ENCODE measurements at places on chromosomes 3 and 15. TPM values are rescaled to one million over a fixed set of nuclear protein-coding genes. Genes with fewer than 3 reads are reported as not detected.

The SV2B gene
- 0.03 TPM for polyA plus RNA-seq

The ZKSCAN7 gene
- polyA plus RNA-seq, result 2.9 TPM

The GRAMD1C gene
- polyA plus RNA-seq, result 8.5 TPM

The ZXDC gene
- polyA plus RNA-seq, result 38.9 TPM

The GXYLT2 gene
- polyA plus RNA-seq, result not detected

The XCR1 gene
- polyA plus RNA-seq, result 0.06 TPM

The PLAAT1 gene
- not detected for polyA plus RNA-seq

The EEF1AKMT4 gene
- polyA plus RNA-seq, result 2.5 TPM

The SI gene
- polyA plus RNA-seq, result not detected

The CNTN6 gene
- polyA plus RNA-seq, result not detected

The ZNF592 gene
- 35.8 TPM for polyA plus RNA-seq

The CCRL2 gene
- polyA plus RNA-seq, result 3.3 TPM

The C3orf52 gene
- polyA plus RNA-seq, result 0.23 TPM

The GNAT1 gene
- not detected for polyA plus RNA-seq

The LCTL gene
- polyA plus RNA-seq, result not detected

The CLRN1 gene
- not detected for polyA plus RNA-seq

The ANKUB1 gene
- not detected for polyA plus RNA-seq

The C3orf49 gene
- not detected for polyA plus RNA-seq

The RBP2 gene
- polyA plus RNA-seq, result not detected

The SEMA3F gene
- polyA plus RNA-seq, result not detected

The CLDN1 gene
- 0.04 TPM for polyA plus RNA-seq

The ROBO2 gene
- polyA plus RNA-seq, result not detected

The WDR49 gene
- polyA plus RNA-seq, result 0.74 TPM

The GABRB3 gene
- 0.07 TPM for polyA plus RNA-seq

The NRROS gene
- polyA plus RNA-seq, result 40.1 TPM

The RRP9 gene
- 19.8 TPM for polyA plus RNA-seq

The TGM4 gene
- polyA plus RNA-seq, result not detected

The IMP3 gene
- 85.1 TPM for polyA plus RNA-seq

The PTX3 gene
- polyA plus RNA-seq, result 0.61 TPM

The CAV3 gene
- polyA plus RNA-seq, result not detected

The CD200R1 gene
- 3.7 TPM for polyA plus RNA-seq

The TP63 gene
- 2.0 TPM for polyA plus RNA-seq

The SOX14 gene
- polyA plus RNA-seq, result not detected

The MEX3B gene
- polyA plus RNA-seq, result 0.40 TPM

The LYSMD2 gene
- polyA plus RNA-seq, result 25.1 TPM

The FGF7 gene
- polyA plus RNA-seq, result not detected

The INAFM2 gene
- 3.0 TPM for polyA plus RNA-seq

The GRK7 gene
- 0.07 TPM for polyA plus RNA-seq
